HuH-7.5 (cell line): ENCODE measurements at places on chromosomes 16 and 17.

- DNase-seq = no peak
Measured at GRCh38 chr17:76417499-76418143, 33.2 kb downstream of the SPHK1 start.

GRCh38 chr16:27174007-27174406 is 29.3 kb upstream of the KDM8 start:
- DNase-seq = no peak

DNA sequence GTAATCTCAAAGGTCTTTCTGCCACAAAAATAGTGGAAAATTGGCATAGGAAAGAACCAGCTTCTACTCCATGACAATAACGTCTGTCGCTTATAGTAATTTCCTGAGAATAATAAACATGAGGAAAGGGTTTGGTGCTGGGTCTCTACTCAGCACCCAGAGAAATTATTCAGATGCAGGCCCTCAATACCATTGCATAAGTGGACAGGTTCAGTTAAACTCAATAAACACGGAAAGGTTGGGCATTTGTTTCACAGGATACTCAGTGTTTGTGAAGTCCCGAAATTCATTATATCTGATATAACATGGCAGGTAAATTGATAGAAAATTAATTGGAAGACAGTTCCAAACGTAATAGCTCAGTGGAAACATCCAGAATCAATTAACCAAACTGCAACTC is 254.0 kb downstream of the CNTNAP4 start:
- no peak for DNase-seq

DNA sequence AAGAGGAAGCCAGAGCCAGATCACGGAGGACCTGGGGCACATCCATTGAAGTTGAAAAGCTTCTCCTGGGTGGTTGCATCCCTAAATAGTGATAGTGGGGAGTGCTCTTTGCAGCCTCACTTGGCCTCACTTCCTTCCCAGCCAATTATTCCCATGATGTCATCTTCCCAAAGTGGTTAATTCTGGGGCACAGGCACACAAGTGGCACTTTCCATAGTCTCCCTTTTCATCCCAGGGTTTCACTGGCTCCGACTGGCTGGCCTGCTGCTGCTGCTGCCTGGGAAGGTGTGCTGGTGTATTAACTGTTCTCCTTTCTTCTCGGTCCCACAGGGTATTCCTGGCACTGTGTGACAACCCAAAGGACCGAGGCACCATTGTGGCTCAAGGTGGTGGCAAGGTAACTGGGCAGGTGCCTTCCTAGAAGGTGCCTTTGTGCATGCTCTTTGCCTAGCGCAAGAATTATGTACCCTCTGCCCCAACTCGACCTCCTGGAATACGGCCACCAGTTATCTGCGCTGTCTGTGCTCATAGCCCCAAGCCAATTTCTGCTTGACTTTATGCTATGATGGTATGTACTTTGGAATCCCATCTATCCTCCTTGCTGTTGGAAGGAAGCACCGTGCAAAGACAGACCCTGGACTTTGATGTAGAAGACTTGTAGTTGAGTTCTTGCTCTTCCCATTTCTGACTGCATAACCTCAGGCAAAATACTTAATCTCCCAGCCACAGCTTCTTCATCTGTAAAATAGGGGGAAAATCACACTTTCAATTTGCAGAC is 18.4 kb downstream of the SLC35G3 start:
- no peak for DNase-seq

GRCh38 chr16:88705801-88706228 is 393 bp downstream of the RNF166 start:
- DNase-seq = peak; percentile 86

GRCh38 chr17:78343187-78343542 is 16.7 kb downstream of the SOCS3 start:
- no peak for DNase-seq

GRCh38 chr17:31629696-31630470 is 229.2 kb downstream of the COPRS start:
- no peak for DNase-seq

DNA sequence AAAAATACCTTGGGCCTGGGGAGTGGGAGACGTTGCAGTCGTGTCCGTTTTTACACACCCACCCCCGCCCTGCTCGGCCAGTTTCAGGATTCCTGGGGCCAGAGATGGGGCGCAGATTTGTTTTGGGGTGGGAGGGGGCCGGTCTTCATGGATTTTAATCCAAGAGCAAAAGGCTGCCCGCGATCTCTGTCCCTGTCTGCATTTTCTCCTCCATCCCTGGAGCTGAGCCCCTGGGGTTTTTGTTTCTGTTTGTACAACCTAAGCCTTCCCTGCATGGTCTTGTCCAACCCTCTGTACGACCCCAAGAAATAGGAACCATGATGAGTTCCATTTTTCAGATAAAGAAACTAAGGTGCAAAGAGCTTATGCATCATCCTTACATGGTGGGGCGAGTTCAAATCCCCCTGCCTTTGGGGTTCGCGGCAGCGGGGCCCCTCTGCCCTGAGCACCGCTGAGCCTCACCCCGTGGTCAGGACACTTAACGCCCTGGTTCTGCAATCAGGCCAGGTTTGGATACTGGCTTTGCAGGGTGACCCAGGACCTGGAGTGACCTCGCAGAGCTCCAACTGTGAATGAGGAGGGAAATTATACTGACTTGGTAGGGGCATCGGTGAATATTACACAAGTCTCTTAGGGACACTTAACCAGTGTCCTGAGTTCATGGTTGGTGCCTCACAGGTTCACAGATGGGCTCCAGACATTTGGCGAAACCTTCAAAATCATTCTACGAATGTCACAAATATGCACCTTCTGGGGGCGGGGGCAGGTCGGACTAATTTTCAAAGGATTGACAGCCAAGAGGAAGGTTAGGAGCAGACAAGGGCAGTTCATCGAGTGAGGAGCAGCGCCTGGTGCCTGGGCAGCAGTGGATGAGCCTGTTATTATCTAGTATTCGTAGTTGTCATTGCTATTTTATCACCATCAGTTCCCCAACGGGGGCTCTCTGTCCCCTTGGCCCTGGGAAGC is 4.1 kb upstream of the FOXF1 start:
- no peak for DNase-seq

- no peak for DNase-seq
Measured at GRCh38 chr17:83053739-83054451, 25.5 kb upstream of the METRNL start.

DNA sequence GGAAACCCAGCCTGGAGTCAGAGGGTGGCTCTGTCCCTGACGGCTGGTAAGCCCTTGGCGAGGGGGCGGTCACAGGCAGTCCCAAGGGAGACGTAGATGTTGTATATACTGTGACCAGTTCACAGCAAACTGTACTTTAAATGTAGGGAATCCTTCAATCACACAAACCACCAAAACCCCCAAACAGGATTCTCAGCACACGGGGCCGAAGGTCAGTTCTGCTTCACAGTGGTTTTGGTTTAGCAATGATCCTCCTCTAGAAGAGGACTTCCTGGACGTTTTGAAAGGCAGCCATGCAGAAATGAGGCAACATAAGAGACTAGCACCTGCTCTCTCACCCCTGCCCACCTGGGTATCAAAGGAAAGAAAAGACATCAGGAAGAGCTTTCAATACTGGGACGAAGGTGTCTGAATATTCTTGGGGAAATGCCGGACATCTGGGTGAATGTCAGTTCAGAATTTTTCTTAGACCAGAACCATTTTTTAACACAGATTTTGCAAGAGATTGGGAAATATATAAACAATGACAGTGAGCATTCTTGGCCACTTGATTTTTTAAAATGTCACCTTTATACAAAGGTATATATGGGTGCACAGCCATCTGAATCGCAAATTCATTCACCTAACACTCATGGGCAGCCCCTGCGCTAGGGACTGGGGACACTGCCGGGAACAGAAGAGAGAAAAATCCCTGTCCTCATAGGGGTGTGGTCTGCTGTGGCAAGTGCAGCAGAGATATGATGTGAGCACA is 74.2 kb downstream of the CRISPLD2 start:
- DNase-seq = no peak

GRCh38 chr17:59811209-59811608 is 81.5 kb downstream of the TUBD1 start:
- no peak for DNase-seq

- peak; percentile 36 for DNase-seq
Measured at GRCh38 chr16:80852261-80852872, 48.0 kb upstream of the CDYL2 start.

DNA sequence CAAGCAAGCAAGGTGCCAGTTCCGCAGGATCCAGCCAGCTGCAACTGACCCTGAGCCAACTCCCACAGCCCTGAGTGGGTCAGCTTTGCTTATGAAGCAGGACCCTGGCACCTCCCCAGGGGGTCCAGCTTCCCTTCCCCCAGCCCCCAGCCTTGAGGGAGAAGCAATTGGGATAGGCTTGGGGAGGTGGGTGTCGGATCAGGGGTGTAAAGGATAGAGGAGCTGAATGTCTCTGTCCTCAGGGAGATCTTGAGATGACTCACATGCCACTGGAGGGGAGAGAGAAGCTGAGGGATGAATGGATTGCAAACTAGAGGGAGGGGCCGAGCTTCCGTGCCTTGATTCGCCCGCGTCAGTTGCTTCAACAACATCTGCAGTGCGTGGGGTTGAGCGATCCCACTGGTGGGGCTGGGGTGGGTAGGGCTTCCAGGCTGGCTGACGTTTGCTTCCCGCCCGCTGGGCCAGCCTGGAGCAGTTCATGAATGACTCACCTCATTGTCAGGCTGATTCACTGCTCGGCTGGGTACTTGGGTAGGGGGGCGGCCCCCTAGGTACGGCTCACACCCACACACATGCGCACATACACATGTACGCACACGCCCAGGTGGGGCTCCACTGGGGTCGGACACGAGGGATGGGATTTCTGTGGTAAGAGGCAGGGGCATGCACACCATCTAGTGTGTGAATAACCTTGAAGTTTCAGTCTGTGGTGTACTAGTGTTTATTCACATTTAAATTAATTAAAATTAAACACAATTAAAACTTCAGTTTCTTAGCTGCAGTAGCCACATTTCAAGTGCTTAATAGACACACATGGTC is 3.6 kb upstream of the HROB start:
- peak; percentile 77 for DNase-seq

GRCh38 chr17:72465191-72466024 is 344.6 kb downstream of the SOX9 start:
- peak; percentile 61 for DNase-seq

GRCh38 chr16:54362591-54363206 is 76.1 kb upstream of the IRX3 start:
- DNase-seq = no peak

DNA sequence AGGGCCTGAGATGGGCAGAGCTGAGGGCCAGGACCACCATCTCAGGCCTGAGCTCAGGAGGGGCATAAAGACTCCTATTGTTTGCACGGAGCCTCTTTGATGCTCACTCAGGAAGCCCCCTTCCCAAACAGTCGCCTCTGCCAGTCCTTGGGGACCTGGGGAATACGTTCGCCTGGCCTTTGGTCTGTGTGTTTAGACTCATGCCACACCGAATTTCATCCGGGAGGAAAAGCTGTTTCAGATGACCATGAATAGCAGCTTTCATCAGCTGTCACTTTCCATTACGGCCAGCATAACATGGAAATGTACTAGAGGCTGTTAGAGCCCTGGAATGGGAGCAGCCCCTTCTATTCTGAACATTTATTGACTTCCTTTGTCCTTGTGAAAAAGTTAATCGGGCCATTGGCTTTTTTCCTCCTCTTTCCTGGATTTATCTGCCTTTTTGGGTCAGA is 139.0 kb downstream of the HS3ST3A1 start:
- DNase-seq = no peak

DNA sequence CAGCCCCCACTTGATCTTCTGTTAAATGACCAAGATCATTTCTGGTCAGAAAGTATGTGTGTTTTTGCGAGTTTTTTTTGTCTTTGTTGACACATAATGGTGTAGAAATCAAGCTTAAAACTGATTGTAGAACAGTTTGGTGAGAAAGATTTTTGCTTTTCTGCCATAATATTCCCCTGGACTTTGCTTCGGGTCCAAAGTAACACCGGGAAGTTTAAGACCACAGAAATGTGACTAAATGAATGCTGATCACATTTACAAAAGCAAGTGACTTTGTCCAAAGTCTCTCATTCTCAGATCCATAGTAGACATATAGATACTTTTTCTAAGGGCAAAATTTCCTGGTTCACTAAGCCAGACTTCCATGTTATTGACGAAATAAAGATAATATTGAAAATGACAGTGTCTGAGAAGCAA is 2.6 kb downstream of the FAM20A start:
- no peak for DNase-seq

DNA sequence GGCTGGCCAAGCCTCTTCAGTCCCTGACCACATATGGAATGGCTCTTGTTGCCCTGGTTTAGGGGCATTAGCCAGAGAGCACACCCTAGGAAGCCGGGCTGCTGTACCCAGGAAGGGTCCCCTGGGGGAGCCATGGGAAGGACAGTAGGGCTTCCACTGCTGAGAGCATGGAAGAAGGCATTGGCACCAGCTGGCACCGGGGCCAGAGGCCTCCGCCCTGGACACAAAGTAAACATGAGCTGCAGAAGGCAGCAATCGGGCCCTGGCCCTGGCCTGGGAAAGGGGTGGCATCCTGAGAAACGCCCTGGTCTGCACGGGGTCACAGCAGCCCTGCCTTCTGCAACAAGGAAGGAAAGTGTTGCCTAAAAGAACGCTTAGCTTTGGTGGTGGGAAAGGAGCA is 49.4 kb downstream of the VAC14 start:
- DNase-seq = no peak
